ENCODE measurements at places on chromosomes 13 and 19.
A peak's percentile ranks its signal among the peaks of the same experiment; 100 is the strongest.

DNA sequence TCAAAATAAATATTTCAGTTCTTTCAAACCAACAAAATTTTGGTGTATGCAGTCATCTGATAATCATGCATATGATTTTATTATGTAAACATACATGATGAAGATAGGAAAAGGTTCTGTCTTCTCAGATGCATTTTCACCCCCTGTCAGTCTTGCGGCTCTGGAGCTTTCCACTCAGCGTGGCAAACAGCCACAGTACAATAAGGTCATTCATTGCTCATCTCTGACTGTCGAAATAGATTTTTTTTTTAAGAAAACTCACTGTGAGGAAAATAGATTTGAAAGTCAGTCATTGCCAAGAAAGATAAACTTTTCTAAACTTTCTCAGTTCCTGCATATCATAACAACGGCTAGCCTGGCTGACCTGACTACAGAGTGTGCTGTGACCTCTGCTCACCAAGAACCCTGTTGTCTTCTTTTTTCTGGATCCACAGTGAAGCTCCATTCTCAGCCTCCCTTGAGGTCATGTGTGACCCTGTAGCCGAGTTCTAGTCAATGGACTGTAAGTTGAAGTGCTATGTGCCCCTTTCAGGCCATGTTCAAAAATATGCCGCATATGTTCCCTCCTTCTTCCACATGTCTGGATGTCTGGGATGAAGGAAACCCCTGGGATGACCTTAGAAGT lies 519.6 kb downstream of the KLF5 start:
- H3K36me3 ChIP-seq: no peaks in the 10 kb centered on the region
- no peaks in the 10 kb centered on the region for H3K4me1 ChIP-seq
- H3K27me3 ChIP-seq: no peaks in the 10 kb centered on the region
- no peak overlapping the region for H3K27ac ChIP-seq
- no peak overlapping the region for H3K4me3 ChIP-seq

DNA sequence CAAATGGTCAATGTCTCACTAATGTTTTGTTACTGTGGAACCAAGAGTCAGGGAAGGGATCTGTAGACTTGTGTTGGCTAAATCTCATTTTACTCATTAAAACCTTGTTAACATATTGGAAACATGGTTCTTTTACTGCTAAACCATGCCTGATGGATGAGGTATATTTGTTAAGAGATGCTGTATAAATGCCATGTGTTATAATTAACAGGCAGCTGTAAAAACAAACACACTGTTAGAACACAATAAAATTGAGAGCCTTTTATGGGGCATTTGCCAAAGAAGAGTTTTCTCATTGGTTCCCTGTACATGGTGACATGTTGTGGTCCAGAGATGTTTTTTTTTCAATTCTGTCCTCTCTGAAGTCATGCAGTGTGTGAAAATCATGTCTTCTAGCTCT lies 121.9 kb downstream of the ESD start:
- H3K27me3 ChIP-seq: no peaks in the 10 kb centered on the region
- no peak overlapping the region for H3K27ac ChIP-seq
- H3K36me3 ChIP-seq: no peaks in the 10 kb centered on the region
- no peak for DNase-seq
- H3K4me3 ChIP-seq: no peak overlapping the region

GRCh38 chr19:42132030-42132628 lies at the start of gene POU2F2:
Gene POU2F2, minus strand, starts transcription at chr19:42132446. Its CDS starts 35 bp downstream, at chr19:42132411.
- H3K27me3 ChIP-seq: peaks cover 25% of the 10 kb centered on the region
- H3K27ac ChIP-seq: peak within 1 kb of the TSS; percentile 4
- peaks cover 16% of the 10 kb centered on the region for H3K36me3 ChIP-seq
- H3K4me3 ChIP-seq: peak within 1 kb of the TSS; percentile 60
- H3K4me1 ChIP-seq: peaks cover 30% of the 10 kb centered on the region

GRCh38 chr13:113777311-113778260 lies 18.6 kb downstream of the TMEM255B start:
- H3K4me1 ChIP-seq: no peaks in the 10 kb centered on the region
- H3K4me3 ChIP-seq: no peak overlapping the region

GRCh38 chr19:10920781-10921180 lies 7.7 kb downstream of the YIPF2 start:
- no peaks in the 10 kb centered on the region for H3K27me3 ChIP-seq
- H3K27ac ChIP-seq: peak overlapping the region; percentile 60
- no peak for DNase-seq
- no peaks in the 10 kb centered on the region for H3K4me1 ChIP-seq

- no peak for DNase-seq
- H3K27ac ChIP-seq: no peak overlapping the region
- peaks cover 11% of the 10 kb centered on the region for H3K4me1 ChIP-seq
- H3K27me3 ChIP-seq: no peaks in the 10 kb centered on the region
These were observed 252.8 kb downstream of the RFC3 start for GRCh38 chr13:34070544-34071303.

DNA sequence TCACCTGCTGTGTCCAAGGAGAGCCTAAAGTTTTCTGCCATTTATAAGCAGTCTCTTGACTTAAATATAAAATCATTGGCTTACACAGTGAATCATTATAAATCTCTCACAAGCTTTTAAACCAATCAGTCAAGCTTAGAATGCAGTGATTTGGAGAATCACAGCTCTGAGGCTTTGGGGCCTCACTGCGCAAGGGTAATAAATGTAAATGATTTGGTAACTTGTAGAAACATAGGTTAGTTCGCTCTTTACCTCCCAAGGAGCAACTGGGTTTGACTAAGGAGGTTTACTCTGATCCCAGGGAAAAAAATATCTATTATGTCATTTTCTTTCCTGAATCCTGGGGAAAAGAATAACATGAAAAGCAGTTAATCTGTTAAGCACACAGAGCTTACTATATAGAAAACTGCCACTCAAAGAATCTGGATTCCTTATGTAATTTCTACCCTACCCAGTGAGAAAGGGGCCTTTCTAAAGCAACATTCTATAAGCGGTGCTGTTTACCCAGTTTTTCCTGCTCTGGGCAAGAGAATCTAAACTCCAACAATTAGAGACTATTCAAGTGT lies 128.2 kb downstream of the MZT1 start:
- no peak for DNase-seq
- H3K27me3 ChIP-seq: no peaks in the 10 kb centered on the region
- H3K4me1 ChIP-seq: no peaks in the 10 kb centered on the region
- H3K4me3 ChIP-seq: no peak overlapping the region

- no peak overlapping the region for H3K4me3 ChIP-seq
- DNase-seq: no peak
- H3K27ac ChIP-seq: no peak overlapping the region
- H3K4me1 ChIP-seq: peaks cover 33% of the 10 kb centered on the region
These were observed 5.7 kb downstream of the ANKRD27 start for GRCh38 chr19:32669310-32669709.

DNA sequence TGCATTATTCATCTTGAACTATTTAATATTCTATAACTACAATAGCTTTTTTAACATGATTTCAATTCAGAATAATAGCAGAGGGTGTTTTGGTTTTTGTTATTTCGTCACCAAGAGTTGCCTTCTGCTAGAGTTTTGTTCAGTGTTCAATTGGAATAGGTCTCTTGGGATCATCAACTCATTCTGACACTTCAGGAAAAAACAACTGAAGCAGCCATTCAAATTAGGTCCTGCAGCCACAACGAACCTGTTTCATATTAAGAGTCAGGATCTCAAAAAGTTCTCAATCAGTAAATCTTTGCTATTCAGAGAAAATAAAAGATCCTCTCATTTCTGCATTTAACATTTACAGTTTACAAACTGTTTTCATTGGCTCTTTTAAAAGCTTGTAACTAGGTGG lies 2.4 kb upstream of the CHAMP1 start:
- H3K36me3 ChIP-seq: peaks cover 20% of the 10 kb centered on the region
- DNase-seq: no peak
- no peak overlapping the region for H3K27ac ChIP-seq
- H3K27me3 ChIP-seq: no peaks in the 10 kb centered on the region

DNA sequence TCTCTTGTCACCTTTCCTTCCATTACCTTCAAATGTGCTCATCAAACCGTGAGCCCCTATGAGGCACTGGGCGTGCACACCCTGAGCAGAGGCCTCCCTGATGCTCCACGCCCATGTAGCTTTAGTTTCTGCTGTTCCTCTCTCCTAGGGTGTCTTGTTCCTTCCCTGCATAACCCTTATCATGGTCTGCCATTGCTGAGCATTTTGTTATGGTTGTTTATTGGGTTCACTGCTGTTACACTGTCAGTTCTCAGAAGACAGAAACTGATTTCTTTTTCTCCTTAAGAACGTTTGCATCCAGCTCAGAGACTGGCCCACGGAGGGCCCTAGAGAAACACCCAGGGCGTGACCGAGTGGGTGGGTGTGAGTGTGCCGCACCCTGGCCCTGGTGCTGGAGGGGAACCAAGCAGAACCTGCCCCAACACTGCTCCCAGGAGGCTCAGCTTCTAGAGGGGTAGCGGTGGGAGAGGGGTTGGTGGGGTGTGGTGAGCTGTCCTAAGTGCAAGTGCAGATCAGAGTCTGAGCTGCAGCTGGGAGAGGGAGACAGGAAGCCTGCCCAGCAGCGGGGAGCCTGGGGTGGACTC lies 61.4 kb upstream of the URI1 start:
- no peaks in the 10 kb centered on the region for H3K36me3 ChIP-seq
- H3K27ac ChIP-seq: no peak overlapping the region
- H3K27me3 ChIP-seq: peaks cover 21% of the 10 kb centered on the region
- H3K4me1 ChIP-seq: peaks cover 8% of the 10 kb centered on the region
- no peak overlapping the region for H3K4me3 ChIP-seq

DNA sequence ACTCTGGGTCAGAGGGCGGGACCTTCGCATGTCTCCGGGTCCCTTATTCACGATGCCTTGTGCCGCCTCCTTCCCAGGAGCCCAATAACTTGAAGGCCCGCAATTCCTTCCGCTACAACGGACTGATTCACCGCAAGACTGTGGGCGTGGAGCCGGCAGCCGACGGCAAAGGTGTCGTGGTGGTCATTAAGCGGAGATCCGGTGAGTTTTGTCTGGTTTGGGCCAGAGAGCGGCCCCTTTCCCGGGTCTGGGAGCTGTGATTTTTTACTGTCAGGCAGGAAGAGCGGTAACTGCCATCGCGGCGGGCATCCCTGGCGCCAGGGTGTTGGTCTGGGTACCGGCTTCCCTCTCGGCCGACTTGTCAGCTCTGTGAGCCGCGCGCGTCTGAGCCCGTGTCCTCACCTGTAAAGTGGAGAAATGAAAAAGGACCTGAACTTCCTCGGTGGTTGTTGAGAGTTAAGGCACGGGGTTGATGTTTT lies 800 bp downstream of the RPL28 start:
- H3K4me3 ChIP-seq: peak overlapping the region; percentile 91
- H3K27me3 ChIP-seq: no peaks in the 10 kb centered on the region
- DNase-seq: no peak
- H3K4me1 ChIP-seq: peaks cover 45% of the 10 kb centered on the region

GRCh38 chr13:96667294-96668018 lies 326.8 kb downstream of the OXGR1 start:
- H3K27me3 ChIP-seq: no peaks in the 10 kb centered on the region
- no peaks in the 10 kb centered on the region for H3K36me3 ChIP-seq
- no peak overlapping the region for H3K27ac ChIP-seq
- H3K4me1 ChIP-seq: no peaks in the 10 kb centered on the region
- no peak for DNase-seq

- H3K27ac ChIP-seq: no peak overlapping the region
- DNase-seq: no peak
- H3K27me3 ChIP-seq: no peaks in the 10 kb centered on the region
- H3K4me3 ChIP-seq: no peak overlapping the region
- H3K36me3 ChIP-seq: no peaks in the 10 kb centered on the region
These were observed 16.6 kb upstream of the ZNF536 start for GRCh38 chr19:30355586-30355985.

GRCh38 chr13:78100486-78100885 lies 181.9 kb upstream of the EDNRB start:
- no peaks in the 10 kb centered on the region for H3K27me3 ChIP-seq
- no peak overlapping the region for H3K27ac ChIP-seq
- no peaks in the 10 kb centered on the region for H3K4me1 ChIP-seq
- H3K4me3 ChIP-seq: no peak overlapping the region
- no peak for DNase-seq
- H3K36me3 ChIP-seq: no peaks in the 10 kb centered on the region

DNA sequence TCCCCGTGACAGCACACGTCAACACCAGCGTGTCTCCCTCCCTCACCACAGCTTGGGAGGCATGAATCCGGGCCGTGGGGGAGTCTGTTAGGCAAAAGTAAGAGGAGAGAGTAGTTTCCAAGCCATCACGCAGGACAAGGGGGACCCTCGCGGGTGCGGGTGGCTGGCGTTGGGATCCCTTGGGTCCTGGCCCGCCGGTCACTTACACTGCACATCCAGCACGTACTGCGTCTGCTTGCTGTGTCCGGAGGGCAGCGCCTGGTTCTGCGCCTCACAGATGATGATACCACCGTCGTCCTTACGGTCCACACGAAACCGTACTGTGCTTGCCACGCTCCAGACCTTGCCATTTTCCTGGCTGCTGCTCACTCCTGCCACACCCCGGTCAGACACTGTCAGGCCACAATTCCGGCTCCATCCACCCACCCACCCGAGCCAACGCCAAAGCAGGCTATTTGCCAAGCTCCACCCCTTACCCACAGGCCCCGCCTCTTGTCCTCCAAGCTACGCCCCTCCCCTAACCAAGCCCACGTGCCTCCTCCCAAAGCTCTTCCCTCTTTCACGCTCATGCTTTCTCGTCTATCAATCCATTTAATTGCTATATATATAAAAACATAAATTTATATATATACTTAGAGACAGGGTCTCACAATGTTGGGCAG lies 6.6 kb upstream of the ZNF428 start:
- H3K4me1 ChIP-seq: no peaks in the 10 kb centered on the region
- no peak overlapping the region for H3K4me3 ChIP-seq
- peaks cover 10% of the 10 kb centered on the region for H3K36me3 ChIP-seq
- peak; percentile 33 for DNase-seq
- no peak overlapping the region for H3K27ac ChIP-seq

GRCh38 chr19:18895824-18896341 lies at the start of gene CERS1:
Gene CERS1, minus strand, starts transcription at chr19:18896158. Its CDS starts 86 bp downstream, at chr19:18896072.
- DNase-seq: no peak
- no peak within 1 kb of the TSS for H3K27ac ChIP-seq
- no peaks in the 10 kb centered on the region for H3K4me1 ChIP-seq

DNA sequence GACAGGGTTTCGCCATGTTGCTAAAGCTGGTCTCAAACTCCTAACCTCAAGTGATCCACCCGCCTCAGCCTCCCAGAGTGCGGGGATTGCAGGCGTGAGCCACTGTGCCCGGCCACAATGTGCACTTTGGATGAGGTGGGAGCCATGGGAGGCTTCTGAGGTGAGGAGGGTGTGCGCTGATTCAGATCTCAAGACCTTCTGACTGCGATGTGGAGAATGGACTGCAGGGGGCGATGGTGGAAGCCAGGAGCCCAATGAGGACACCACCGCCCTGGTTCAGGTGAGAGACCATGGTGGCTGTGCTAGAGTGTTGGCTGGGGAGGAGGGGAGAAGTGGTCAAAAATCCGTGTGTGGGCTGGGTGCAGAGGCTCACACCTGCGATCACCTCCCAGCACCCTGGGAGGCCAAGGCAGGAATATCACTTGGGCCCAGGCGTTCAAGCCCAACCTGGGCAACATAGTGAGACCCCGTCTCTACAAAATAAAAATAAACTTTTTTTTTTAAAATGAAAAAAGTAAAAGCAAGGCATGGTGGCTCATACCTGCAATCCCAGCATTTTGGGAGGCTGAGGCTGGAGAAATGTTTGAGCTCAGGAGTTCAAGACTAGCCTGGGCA lies 5.6 kb downstream of the INAFM1 start:
- H3K27me3 ChIP-seq: no peaks in the 10 kb centered on the region
- peaks cover 28% of the 10 kb centered on the region for H3K4me1 ChIP-seq
- H3K27ac ChIP-seq: no peak overlapping the region
- H3K36me3 ChIP-seq: peaks cover 39% of the 10 kb centered on the region
- H3K4me3 ChIP-seq: no peak overlapping the region

GRCh38 chr13:45575146-45575829 lies 40.3 kb downstream of the ERICH6B start:
- H3K4me3 ChIP-seq: no peak overlapping the region
- no peaks in the 10 kb centered on the region for H3K36me3 ChIP-seq
- H3K27me3 ChIP-seq: peaks cover 85% of the 10 kb centered on the region
- no peak for DNase-seq

Data from Calu3 (cell line).